Ecto neural progenitor cell (in vitro differentiated cells): ENCODE measurements at places on chromosomes 13 and 19.

DNA sequence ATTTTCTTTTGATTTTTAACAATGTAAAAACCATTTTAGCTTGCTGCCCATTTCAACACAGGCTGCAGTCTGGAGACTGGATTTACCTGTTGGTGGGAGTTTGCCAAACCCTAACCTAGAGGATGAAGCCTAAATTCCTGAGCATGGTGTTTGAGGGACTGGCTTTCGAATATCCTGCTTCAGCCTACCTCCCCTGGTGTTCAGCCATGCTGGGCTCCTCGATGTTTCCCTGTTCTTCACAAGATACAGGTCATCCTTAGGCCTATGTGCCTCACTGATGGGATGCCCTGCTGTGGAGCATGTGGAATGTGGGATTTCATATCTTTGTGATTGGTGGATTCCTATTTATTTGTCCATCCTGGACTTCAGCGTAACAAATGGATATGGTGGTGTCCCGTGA lies 20.4 kb upstream of the ERCC5 start:
- DNase-seq: no peak

- no peak for DNase-seq
Measured at GRCh38 chr19:49614096-49614833, 23.3 kb downstream of the PRR12 start.

GRCh38 chr13:37289212-37289935 lies 183.9 kb upstream of the CSNK1A1L start:
- no peak for DNase-seq

DNA sequence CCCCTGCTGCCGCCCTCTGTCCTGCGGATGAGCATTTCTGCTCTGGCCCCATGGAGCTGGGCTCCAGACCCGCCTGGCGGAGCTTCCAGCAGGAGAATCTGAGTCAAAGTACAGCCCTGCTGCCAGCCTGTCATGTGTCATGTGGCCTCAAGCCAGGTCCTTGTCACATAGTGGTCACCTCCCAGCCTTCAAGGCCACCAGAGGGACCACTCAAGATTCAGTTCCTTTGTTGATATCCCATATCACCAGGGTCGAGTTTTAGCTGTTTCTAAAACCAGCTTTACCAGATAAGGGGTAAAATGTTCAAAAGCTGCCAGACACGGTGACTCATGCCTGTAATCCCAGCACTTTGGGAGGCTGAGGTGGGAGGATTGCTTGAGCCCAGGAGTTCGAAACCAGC lies 13.4 kb downstream of the THOP1 start:
- no peak for DNase-seq

DNA sequence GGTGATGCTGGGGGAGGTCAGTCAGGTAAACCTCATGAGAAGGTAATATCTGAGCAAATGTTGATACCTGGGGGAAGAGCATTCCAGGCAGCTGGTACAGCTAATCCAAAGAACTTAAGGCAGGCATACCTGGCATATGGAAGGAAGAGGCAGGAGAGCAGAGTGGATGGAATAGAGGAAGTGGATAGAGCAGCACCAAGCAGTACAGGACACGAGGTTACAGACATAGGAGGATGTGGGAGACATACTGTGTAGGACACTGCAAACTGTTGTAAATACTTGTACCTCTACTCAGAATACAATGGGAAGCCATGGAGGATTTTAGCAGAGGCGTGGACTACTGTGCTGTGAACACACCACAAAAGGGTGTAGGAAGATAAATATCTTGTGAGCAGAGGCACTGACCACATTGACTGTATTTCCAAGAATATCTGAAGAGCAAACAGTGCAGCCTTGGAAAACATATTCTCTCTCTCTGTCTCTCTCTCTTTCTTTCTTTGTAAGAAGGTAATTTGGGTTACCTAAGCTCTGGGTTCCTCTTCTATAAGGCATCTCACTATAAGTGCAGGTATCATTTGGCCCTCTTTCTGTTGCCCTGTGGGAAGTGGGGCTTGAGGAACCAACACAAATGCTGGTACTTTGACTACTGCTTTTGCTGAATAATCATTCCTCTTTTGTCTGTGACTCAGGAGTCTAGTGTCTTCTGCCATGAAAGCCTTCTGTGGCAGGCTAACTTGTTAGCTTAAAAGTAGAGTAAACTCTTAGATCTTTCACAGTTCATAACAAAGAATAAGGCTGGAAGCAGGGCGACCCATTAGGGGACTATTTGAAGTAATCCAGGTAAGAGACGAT lies 238.0 kb downstream of the VWA8 start:
- DNase-seq: no peak

GRCh38 chr13:33096886-33097605 lies 80.8 kb downstream of the KL start:
- no peak for DNase-seq

DNA sequence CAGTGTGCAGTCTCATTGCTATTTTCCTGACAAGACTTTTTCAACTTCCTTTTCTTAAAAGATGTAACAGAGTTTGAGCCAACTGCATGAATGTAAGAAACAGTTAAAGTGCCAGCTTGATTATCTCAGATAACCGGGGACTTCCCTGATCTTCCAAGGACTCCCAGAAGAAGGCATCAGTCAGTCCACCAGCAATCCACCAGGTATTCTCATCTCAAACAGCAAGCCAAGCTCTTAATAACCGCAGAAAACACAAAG lies 350.1 kb downstream of the LIG4 start:
- DNase-seq: no peak

DNA sequence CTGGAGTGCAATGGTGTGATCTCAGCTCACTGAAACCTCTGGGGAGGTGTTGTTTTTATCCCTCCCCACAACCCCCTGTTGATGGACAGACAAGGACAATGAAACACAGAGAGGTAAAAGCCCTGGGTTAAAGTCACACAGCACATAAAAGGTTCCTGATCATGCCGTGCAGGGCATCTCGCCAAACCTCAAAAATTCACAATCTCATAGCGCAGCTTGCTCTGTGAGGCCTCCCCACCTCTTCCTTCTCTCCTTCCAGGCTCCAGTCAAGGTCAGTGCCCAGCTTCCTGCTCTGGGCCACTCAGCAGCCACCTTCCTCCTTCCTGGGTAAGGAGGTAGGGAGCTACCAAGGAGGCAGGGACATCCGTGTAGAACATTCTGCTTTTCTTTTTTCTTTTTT lies 2.3 kb downstream of the FUT2 start:
- DNase-seq: no peak

- DNase-seq: no peak
Measured at GRCh38 chr13:24306632-24307031, 2.7 kb upstream of the C1QTNF9 start.

DNA sequence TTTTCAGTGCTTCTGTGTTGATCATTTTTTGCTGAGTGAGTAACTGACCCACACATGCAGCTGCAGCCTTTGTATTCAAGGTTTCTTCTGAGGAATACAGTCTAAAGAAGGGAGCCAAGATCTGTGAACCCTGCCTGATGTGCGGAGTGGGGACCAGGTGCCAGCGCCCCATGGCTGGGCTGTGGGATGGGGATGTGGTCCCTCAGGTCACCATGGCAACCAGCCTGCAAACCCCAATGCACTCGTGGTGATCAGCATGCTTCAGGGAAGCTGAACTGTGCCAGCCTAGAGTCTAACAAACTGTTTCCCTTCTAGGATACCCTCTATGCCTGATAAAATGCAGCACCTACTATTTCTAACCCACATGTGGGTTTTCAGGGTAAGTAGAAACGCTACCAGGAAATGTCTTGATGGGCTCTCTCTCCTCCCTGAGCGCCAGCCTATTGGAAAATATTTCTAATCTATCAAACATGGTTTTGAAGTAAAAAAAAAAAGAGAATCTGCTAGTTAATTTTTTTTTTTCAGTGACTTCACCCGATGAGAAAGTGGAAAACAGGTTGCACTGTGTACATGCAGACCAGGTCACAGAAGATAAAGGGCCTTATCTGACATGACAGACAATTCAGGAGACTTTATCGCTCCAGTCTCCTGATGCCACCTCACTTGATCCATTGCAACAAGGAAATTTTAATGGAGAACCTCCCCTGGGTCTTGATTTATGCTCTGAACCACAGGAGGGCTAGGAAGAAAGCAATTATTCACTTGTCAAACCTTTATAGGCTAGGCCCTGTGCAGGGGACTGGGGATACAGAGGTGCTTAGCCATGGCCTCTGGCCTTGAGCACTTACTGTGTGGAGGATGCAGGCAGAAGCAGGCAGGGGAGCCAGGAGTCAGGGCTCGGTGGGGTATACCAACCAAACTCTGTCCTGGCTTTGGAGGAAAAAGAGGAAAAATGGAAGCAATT lies 51.1 kb downstream of the RASL11A start:
- DNase-seq: no peak

DNA sequence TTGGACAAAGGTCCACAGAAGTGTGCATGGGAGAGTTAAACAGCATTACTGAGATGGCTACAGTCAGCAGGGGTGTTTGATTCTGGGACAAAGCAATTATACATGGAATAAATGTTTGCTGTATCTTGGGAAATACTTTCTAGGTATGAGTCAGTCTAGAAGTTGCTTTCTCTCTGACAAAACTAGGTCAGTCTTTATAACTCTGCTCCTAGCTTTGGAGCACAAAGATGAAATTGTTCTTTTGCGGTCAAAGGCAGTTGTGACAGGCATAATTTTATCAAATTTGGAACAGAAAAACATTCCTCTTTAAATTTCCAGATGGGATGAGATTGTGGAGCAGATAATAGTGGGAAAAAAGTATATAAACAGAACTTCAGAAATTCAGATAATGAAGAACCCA lies 1045.4 kb upstream of the MIR17HG start:
- DNase-seq: no peak

- no peak for DNase-seq
Measured at GRCh38 chr13:47548294-47548840, 452.7 kb downstream of the SUCLA2 start.

DNA sequence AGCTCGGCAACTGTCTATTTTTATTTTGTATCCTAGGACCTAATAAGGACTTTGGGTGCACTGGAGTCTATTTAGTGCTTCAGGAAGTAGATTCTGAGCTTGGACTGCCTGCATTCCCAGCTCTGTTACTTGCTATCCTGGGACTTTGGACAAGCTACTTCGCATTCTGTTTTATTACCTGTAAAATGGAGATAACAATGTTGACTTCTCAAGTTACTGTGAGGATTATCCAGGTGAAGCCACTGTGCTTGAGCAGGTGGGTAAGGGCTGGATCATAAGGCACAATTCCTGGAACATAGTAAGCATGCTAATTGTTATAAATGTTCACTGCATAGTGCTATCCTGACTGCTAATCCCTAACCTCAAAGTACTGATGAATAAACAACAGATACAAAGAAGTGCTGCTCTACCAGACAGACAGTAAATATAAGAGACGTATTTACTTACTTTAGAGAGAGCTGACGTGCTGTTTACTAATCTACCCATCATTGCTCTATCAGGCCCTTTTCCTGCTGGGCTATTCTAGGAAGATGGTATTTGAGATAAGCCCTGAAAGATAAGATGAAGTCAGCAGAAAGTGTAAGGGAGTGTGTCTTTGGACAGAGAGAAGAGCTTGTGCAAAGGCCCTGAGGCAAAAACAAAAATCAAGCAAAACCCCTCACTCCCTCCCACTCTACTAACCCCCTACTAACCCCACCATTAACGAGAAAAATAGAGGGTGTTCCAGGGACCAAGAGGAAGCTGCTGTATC lies 50.8 kb upstream of the FLT1 start:
- no peak for DNase-seq

GRCh38 chr19:46049597-46049996 lies 8.8 kb upstream of the IGFL4 start:
- no peak for DNase-seq

DNA sequence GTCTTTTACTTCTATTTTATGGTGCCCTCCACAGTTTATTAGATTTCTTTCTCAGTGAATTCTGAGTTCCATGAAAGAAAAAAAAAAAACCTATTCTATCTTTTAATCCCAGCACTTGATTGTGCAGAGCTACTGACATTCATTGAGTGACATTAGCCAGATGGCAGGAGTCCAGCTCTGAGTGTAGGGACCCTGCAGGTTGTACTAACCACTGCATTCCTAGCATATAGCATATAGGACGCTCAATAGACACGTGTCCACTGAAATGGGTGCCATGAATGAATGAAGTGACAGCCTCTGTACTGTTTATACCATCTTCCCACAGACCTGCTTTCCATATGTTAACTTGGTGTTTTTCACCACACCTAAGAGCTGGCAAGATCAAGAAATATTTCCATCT lies 206.3 kb downstream of the RAP2A start:
- no peak for DNase-seq

GRCh38 chr13:101751488-101751887 lies 299.0 kb downstream of the ITGBL1 start:
- no peak for DNase-seq

- peak; percentile 61 for DNase-seq
Measured at GRCh38 chr13:32537580-32538142, 934 bp downstream of the N4BP2L2 start.

GRCh38 chr13:102244607-102245227 lies 157.1 kb downstream of the FGF14 start:
- no peak for DNase-seq

DNA sequence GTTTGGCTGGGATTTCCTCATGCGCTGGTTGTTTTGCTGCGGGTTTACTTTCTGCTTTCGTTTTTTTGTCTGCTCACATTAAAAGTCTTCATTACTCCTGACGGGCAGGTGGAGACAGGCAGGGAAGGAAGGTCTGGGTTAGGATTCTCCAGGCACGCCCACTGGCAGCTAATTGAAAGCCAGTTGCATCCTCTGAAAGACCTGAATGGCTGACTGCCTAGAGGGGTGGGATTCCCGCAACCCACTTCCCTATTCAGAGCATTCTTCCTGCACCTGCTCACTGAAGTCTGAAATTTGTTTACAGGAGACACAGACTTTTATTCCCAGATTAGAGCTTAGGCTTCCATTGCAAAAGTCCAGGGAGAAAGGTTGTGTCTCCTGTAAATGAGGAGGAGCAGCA lies 172.0 kb downstream of the UQCRFS1 start:
- DNase-seq: peak; percentile 60

DNA sequence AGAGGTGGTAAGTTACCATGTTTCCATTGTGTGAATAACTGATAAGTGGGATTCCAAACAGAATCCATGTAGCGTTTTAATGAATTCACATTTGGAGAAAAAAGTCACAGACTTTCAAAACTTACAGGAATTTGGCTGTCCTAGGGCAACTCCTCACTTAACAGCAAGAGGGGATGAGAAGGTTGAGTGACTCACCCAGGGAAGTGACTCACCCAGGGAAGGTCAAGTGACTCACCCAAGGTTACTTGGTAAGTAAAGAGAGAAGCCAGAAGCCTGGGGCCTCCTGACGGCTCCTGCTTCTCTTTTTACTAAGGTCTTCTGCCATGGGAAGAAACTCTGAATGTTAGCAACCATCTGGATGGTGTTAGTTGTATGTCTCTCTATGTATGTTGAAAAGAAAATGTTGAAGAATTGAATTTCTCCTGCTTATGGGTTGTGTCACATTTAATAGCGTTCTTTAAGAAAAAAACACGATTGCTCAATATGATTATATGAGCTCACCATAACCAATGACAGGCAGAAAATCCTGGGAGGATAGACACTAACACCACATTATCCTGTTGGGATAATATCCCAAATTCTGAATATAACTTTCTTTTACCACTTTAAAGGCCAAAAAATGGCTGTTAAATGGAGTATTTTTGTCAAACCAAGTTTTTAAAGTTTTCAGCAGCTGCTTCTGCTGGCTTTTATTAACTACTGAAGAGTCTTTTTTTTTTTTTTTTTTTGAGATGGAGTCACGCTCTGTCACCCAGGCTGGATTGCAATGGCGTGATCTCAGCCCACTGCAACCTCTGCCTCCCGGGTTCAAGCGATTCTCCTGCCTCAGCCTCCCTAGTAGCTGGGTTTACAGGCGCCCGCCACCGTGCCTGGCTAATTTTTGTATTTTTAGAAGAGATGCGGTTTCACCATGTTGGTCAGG lies 195.6 kb downstream of the GGACT start:
- DNase-seq: no peak

- no peak for DNase-seq
Measured at GRCh38 chr19:47854459-47854858, 4.6 kb upstream of the TPRX2 start.

- DNase-seq: no peak
Measured at GRCh38 chr19:41844601-41845000, at the start of gene LYPD4. TSS of gene LYPD4 (minus strand) at chr19:41844683. CDS start at chr19:41839285, 5,398 bp downstream.
